Fibroblast of skin of scalp (primary cell): ENCODE measurements at places on chromosomes 11 and 22.

GRCh38 chr22:45878051-45878781 is 98.7 kb downstream of the WNT7B start:
- DNase-seq, result no peak

GRCh38 chr11:26287067-26287518 is 44.8 kb upstream of the ANO3 start:
- DNase-seq, result no peak

DNA sequence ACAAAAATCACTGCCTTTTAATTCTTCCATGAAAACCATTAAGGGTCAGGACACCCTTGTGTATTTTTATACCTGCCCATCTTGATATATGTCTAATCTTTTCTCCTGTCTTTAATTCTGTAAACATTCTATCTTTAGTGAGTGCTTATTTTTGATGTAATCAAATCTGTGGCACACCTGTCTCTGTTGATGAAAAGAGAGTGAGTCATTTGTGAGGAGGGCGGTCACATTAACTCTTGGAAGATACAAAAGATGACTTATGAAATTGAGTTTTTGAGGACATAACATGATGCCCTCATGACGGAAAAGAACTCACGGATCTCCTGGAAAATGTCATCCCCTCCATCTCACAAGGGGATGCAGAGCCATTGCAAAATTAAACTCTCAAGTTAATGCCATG is 206.5 kb upstream of the PGR start:
- DNase-seq, result no peak

DNA sequence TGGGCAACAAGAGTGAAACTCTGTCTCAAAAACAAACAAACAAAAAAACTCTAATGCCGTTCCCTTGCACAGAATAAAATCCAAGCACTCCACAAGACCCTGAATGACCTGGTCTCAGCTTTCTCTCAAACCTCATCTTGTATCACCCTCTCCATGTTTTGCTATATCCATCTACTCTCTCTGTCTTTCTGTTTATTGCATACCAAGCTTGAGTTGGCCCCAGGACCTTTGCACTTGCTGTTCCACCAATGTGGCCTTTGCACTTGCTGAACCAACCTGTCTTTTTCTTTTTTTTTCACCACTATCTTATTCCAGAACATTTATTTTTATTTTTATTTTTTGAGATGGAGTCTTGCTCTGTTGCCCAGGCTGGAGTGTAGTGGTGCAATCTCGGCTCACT is 2.0 kb upstream of the L3MBTL2 start:
- no peak for DNase-seq

DNA sequence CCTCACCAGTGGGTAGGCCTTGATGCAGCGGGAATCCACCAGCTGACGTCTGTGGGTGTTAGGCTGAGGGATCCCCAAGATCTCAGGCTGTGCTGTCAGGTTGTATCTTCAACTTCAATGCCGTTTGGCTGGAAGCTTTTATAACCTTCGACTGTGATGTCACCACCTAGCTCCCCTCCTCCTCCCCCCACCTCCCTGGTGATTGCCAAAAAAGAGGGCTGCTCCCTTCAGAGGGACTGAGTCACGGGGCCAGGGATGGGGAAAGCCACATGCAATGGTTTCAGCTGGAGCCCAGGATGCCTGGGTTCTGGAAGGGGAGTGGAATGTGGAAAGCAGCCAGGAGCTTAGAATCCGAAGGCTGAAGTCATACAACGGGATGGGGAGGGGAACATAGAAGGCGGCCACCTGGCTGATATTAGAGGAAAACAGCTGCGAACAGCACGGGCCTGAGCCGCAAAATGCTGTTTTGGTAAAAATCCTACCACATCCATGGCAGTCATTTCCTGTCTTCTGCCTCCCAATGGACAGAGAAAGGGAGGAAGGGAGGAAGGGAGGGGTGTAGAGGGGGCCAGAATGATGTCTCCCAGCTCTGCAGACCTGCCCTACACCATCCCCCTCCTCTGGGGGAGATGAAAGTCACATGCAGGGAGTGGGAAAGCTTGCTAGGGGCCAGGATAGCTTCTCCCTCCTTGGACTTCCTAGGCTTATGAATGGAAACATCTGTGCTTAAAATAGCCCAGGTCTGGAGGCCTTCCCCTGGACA is at the start of gene LRRN4CL:
Gene LRRN4CL, minus strand, starts transcription at position 110 of the 763 bp plus-strand sequence. CDS start 1,022 bp downstream, outside the sequence.
- DNase-seq, result peak; percentile 93

- no peak for DNase-seq
Observed at GRCh38 chr11:102197670-102198139, 87.5 kb downstream of the YAP1 start.

GRCh38 chr11:64492561-64492960 is 98.5 kb upstream of the SLC22A12 start:
- DNase-seq, result no peak

DNA sequence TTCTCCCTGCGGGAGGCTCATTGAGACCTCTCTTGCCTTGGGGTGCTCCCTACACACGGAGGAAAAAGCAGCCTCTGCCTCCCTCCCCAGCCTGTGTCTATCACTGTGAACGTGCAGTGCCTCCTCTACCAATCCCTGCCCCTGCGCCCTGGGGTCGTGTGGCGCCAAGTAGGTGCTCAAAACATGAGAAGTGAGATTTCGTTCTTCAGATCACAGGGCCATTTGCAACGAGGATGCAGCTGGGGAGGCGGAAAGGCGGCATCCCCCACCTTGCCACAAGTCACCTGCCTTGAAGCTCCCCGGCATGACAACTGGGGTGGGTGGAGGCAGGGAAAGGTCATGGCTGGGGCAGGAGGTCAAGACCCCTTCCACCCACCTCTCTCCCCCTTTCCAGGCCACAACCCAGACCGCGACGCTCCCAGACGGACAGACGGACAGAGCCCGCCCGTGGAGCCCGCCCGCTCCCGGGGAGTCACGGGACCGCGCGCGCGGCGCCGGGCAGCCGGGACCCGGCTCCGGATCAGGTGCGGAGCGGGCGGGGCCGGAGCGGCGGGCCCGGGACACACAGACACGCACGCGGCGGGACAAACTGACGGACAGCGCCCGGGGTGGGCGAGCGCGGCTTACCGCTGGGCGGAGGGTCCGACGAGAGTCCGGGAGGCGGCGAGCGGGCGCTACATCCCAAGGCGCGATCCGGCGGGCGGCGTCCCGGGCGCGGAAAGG is 485 bp downstream of the KCNJ4 start:
- no peak for DNase-seq

DNA sequence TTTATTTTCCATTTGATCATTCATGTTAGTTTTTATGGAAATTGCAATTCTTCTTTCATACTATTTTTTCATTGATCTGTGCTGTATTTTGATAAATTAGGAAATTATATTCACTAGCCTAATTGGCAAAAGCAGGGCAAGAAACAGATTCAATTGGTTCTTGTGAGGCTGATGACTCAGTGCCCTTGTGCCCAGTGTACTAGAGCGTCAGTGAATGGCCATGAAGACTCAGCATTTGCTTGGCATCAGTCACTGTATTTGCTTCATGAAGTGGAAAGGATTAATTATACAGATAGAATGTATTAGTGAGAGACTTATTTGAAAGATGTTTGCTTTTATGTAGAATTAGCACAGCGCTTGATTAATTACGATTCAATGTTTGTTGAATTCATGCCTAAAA is 31.8 kb downstream of the MRGPRX1 start:
- no peak for DNase-seq

DNA sequence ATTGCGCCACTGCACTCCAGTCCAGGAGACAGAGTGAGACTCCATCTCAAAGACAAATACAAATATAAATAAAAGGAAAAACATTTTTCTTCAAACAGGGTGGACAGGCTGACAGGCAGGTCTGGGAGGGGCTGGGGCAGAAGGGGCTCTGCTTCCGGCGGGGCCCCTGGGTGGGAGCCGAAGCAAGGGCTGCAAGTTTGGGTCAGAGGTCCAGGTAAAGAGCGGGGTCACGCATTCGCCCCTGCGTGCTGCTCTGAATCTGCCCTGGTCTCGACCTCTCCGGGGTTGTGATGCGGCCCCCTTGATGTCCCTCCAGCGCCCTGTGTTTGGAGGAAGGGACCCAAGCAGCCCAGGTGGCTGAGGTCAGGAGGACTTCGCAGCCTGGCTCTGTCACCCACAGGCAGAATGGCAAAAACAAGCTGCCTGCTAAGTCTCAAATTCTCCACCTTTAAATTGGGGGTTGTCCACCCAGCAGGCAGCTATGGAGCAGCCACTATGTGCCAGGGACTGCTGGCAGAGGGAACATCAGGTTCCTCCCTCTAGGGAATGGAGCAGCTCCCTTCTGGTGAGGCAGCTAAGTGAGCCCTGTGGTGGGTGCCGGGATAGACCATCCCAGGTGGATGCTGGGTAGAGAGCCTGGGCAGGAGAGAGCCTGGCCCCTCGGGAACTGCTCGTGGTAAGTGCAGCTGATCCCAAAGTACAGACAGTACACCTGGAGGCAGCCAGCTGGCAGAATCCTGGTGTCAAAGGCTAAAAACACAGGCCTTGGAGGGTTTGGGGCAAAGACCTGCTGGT is 10.3 kb upstream of the PHF21B start:
- DNase-seq, result no peak

GRCh38 chr11:131025020-131025419 is 108.7 kb upstream of the SNX19 start:
- peak; percentile 44 for DNase-seq

- no peak for DNase-seq
Observed at GRCh38 chr11:57539342-57539741, 1.9 kb downstream of the SMTNL1 start.

- no peak for DNase-seq
Observed at GRCh38 chr11:55719608-55720160, 53.6 kb upstream of the OR5D13 start.

GRCh38 chr11:109898592-109898991 is 194.6 kb upstream of the ZC3H12C start:
- no peak for DNase-seq

DNA sequence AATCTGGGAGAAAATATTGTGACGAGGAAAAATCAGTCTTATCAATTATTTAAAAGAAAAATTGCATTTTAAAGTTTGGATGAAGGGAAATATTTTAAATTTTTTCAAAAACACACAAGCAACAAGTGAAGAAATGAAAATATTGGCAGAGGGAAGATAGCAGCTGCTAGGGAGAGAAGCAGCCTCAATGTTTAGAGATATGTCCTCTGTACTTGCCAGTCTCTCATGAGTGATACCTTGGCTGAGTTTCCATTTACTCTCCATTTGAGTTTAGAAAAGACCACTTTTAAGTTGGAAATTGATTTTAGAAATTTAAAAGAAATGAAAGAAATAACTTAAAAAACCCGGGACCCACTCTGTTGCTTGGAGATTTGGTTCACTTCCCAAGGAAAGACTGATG is 88.6 kb upstream of the DBX1 start:
- DNase-seq, result no peak

DNA sequence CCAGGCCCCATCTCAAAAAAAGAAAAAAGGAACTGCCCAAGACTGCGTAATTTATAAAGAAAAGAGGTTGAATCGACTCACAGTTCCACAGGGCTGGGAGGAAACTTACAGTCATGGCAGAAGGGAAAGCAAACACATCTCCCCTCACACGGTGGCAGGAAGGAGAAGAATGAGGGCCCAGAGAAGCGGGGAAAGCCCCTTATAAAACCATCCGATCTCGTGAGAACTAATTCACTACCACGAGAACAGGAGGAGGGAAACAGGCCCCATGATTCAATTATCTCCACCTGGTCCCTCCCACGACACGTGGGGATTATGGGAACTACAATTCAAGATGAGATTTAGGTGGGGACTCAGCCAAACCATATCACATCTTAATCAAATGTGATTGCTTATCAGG is 82.2 kb downstream of the BUD13 start:
- no peak for DNase-seq

- no peak for DNase-seq
Observed at GRCh38 chr11:72426103-72426757, 8.1 kb downstream of the CLPB start.

DNA sequence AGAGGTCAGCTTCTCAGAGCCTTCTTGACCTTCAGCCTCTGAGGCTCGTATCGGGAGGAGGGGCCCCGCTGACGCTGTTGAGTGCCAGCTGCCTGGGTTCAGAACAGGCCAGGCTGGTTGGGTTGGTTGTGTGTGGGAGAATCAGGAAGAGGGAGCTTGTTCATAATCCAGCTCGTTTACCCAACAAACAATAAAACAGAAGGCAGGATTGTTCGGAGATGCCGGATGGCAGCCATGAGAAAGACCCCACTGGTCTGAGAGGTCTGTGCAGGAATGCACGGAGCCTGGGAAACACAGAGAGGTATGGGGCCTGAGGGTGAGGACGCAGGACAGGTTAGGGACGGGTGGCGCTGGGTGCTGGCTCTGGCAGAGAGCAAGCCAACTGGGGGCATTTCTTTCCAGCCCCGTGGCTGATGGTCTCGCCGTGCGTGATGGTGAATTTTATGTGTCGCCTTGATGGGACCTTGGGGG is 31.6 kb upstream of the SHANK2 start:
- DNase-seq, result no peak

DNA sequence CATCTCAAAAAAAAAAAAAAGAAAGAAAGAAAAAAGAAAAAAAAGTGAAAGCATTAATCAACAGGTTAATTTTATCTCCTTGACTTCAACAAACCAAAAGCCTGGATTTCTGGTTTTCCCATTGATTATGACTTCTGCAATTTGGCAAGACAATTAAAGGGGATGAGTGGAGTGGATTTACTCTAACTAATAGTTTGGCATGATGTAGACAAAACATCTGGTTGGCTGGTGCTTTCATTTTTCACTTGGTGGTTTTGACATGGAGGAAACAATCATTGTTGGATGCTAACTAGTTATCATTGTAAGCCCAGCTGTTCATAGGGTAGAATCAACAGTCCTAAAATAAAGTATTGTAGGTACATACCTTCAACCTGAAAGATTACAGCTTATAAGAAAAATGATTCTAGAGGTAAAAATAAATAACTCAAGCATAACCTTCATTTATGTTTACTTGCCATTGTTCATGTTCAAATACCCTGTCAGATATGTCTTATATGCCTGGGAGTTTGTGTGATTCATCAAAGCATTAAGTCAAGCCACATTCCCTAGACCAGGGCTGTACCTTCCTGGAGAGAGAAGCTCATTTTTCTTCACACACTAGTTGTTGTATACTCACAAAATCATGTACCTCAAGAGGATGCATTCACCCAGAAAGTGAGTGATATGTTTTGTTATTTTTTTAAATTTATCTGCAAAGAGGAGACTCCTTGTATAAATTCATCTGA is 15.1 kb downstream of the FIBIN start:
- no peak for DNase-seq

DNA sequence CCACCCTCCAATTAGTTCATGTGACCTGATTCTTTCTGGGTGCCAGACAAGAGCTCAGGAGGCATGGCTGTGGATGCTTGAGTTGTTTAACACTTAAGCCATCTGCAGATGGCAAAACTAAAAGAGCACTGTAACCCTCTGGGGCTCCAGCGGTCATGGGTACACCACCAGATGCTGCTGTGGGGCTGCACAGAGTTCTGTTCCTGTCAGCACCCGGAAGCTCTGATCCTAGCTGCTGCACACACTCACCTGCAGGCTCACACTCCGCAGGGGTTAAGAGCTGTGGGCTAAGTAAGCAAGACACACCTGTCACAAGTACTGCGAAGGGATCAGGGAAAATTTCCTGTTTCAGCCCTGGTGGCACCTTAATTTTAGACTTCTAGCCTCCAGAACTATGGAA is 307.8 kb downstream of the C11orf87 start:
- DNase-seq, result no peak
